Chondrocyte (in vitro differentiated cells): ENCODE measurements at places on chromosomes 7 and 10. TPM values are rescaled to one million over a fixed set of nuclear protein-coding genes. Genes with fewer than 3 reads are reported as not detected.

Gene ZNF239
- total RNA-seq, result 4.2 to 5.6 TPM (median 4.6 TPM) in 3 replicates

Gene ANKRD22
- total RNA-seq, result not detected in 3 replicates

Gene SLC25A28
- 26.4 to 46.7 TPM (median 31.9 TPM) in 3 replicates for total RNA-seq

Gene NT5C2
- total RNA-seq, result 73.5 to 81.0 TPM (median 78.7 TPM) in 3 replicates

Gene FUOM
- total RNA-seq, result 29.9 to 34.4 TPM (median 32.2 TPM) in 3 replicates

Gene SLC18A2
- not detected in 3 replicates for total RNA-seq

Gene CYP2C9
- 0.12 TPM in 1 of 3 replicates, not detected in the others for total RNA-seq

Gene CC2D2B
- total RNA-seq, result 0.30 to 0.54 TPM (median 0.51 TPM) in 3 replicates

DNA sequence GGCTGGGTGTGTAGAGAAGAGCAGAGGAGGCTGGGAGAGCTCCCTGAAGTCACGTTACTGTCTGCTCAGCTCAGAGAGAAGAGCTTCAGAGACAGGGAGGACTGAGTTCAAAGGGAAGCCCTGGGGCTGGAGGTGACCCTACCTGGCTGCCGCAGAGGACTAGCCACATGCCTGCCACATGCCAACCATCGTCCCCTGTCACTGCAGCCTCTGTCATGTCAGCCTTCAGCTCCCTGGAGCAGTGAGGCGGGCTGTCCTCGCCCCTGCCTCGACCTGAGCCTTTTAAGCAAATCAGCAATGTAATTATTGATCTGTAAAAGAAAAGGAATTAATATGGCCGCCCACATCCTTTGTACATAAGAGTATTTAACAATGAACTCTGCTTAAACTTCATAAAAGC, 89.3 kb upstream of the RET start:
- no peak overlapping the region for H3K4me3 ChIP-seq
- H3K27ac ChIP-seq, result no peak overlapping the region
- H3K4me1 ChIP-seq, result no peaks in the 10 kb centered on the region
- H3K36me3 ChIP-seq, result no peaks in the 10 kb centered on the region

GRCh38 chr7:137110535-137110934, 233.0 kb downstream of the PTN start:
- H3K27me3 ChIP-seq, result no peaks in the 10 kb centered on the region
- H3K36me3 ChIP-seq, result no peaks in the 10 kb centered on the region
- no peak overlapping the region for H3K4me3 ChIP-seq
- H3K27ac ChIP-seq, result no peak overlapping the region

DNA sequence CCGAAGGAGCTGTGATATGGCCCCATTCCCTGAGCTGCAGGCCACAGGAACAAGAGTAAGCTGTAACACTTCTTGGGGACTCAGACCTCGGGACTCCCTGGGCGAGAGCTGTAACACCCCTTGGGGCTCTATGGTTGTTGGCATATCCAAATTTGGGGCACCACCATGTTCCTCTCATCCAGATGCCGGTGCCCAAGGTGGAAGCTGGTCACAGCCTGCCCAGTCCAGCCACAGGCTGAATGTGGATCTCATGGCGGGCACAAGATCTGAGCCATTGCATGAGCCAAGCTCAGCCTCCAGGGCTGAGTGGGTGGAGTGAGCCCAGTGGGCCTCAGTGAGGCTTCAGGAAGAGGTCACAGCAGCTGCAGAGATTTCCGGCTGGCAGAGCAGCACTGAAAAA, 78.9 kb downstream of the TMEM106B start:
- H3K27ac ChIP-seq, result no peak overlapping the region
- H3K27me3 ChIP-seq, result peaks cover 2% of the 10 kb centered on the region
- no peaks in the 10 kb centered on the region for H3K36me3 ChIP-seq
- no peak for DNase-seq
- no peaks in the 10 kb centered on the region for H3K4me1 ChIP-seq

DNA sequence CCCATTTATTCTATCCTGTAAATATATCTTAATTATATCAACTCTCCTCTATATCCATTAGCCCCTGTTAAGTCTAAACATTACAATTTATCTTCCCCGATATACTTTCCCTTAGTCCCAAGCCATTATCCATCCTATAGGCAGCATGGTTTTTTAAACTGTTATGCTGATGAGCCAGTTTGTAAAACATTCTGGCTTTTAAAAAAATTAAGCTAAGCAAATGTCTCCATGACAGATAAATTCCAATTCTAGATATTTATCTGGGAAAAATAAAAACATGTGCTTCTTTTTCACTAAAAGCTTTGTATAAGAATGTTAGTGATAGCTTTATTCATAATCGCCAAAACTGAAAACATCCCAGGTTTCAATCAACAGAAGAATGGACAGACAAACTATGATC, 183.2 kb upstream of the GNAI1 start:
- no peaks in the 10 kb centered on the region for H3K4me1 ChIP-seq
- DNase-seq, result no peak
- H3K36me3 ChIP-seq, result no peaks in the 10 kb centered on the region
- no peak overlapping the region for H3K27ac ChIP-seq
- H3K27me3 ChIP-seq, result peaks cover 19% of the 10 kb centered on the region

GRCh38 chr7:129041142-129042085, 13.5 kb downstream of the TNPO3 start:
- H3K27ac ChIP-seq, result peak overlapping the region; percentile 55
- H3K4me1 ChIP-seq, result peaks cover 37% of the 10 kb centered on the region
- no peak overlapping the region for H3K4me3 ChIP-seq
- H3K36me3 ChIP-seq, result peaks cover 12% of the 10 kb centered on the region
- H3K27me3 ChIP-seq, result no peaks in the 10 kb centered on the region
- DNase-seq, result no peak

GRCh38 chr10:34195364-34196057, 619.6 kb downstream of the PARD3 start:
- peaks cover 20% of the 10 kb centered on the region for H3K4me1 ChIP-seq
- no peaks in the 10 kb centered on the region for H3K36me3 ChIP-seq
- DNase-seq, result no peak
- H3K4me3 ChIP-seq, result no peak overlapping the region

DNA sequence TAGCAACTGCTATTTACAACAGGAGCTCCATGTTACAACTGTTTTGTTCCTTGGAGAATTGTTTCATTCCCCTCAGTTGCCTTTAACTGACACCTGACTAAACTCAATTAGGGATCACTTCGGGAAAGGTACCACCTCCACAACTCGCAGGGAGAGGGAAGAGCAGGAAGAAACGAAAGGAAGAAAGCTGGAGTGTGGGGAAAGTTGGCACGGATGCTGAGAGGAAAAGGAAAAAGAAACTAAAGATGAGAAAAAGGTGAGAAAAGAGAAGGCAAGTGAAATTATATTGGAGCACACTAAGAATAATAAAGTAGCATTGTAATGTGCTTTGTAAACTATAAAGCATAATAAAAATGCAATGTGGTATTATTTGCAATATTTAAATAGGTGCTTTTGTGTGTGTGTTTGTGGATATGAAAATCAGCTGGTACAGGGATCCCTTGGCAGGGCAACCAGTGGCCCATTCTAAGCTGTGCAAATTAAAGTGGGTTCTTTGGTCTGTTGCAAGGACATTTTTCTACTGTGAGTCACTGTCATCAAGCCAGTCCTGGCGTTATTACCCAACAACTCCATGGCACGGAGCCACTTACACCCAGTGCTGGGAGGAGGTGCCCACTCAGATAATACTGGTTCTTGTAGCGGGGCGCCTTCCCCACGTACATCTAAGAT, 45.9 kb downstream of the HIPK2 start:
- H3K27ac ChIP-seq, result peak overlapping the region; percentile 98
- H3K4me3 ChIP-seq, result peak overlapping the region; percentile 57
- DNase-seq, result no peak
- H3K4me1 ChIP-seq, result peaks cover 88% of the 10 kb centered on the region
- no peaks in the 10 kb centered on the region for H3K27me3 ChIP-seq
- peaks cover 6% of the 10 kb centered on the region for H3K36me3 ChIP-seq

DNA sequence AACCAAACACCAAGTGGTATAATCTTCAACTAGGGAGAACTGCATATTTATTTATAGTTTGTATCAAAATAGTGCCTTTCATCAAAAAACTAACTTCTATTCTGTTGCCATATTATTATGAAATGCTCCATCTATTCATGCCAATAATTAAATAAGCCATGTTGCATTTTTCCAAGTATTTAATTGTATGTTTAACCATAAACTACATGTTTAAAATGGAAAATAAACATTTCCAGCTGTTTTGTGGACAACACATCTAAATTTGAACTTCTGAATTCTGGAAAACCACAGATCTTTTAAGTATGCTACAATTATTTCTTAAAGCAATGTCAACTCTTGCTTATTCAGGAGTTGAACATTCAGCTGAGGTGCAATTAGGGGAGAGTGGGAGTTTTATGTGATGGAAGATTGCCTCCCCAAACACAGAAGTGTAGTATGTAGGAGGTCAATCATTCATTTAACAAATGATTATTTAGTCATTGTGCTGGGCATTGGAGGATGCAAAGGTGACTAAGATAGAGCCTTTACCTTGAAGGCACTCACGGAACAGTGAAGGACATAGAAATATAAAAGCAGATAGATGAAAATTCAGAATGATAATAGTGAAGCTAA, 80.7 kb upstream of the PPP1R3C start:
- no peak overlapping the region for H3K4me3 ChIP-seq
- no peaks in the 10 kb centered on the region for H3K36me3 ChIP-seq
- H3K27ac ChIP-seq, result no peak overlapping the region
- H3K4me1 ChIP-seq, result peaks cover 25% of the 10 kb centered on the region

DNA sequence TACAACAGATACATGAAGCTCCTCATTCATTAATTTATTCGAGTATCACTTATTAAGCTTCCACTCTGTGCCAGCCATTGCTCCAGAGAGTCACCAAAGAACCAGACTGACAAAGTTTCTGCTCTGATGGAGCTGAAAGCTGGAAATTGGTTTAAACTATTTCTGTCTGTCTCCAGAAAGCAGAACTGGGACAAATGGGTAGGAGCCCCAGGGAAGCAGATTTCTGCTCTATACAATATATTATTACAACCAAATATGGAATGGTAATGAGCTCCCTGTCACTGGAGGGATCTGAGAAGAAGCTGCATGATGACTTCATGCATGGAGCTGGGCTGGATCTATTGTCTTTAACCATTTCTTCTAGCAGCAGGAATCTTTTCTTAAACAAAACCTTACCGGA, 165.4 kb upstream of the ADO start:
- DNase-seq, result no peak
- no peaks in the 10 kb centered on the region for H3K27me3 ChIP-seq
- no peaks in the 10 kb centered on the region for H3K36me3 ChIP-seq
- no peaks in the 10 kb centered on the region for H3K4me1 ChIP-seq

GRCh38 chr10:132788831-132789219, 2.9 kb upstream of the NKX6-2 start:
- no peak overlapping the region for H3K4me3 ChIP-seq
- no peaks in the 10 kb centered on the region for H3K4me1 ChIP-seq
- peaks cover 17% of the 10 kb centered on the region for H3K27me3 ChIP-seq
- no peaks in the 10 kb centered on the region for H3K36me3 ChIP-seq
- H3K27ac ChIP-seq, result no peak overlapping the region
- DNase-seq, result no peak

DNA sequence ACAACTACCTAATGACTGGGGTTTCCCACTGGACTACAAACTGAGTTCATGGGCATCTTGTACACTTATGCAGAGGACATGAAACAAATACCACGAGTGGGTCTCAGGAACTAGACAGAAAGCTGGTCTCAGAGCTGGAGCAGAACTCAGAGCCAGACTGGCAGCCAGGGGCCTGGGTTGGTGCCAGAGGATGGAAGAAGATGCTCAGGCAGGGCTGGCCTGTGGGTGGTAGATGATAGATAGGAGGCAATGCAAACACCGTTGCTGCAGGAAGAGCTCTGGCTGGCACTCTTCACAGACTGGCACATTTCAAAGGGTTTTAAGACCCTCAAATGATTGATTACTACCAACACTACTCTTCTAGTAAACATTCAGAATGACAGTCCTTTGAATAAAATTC, 28.8 kb downstream of the ENO4 start:
- peaks cover 3% of the 10 kb centered on the region for H3K27me3 ChIP-seq
- no peak overlapping the region for H3K4me3 ChIP-seq
- DNase-seq, result no peak
- no peaks in the 10 kb centered on the region for H3K4me1 ChIP-seq
- H3K27ac ChIP-seq, result no peak overlapping the region

- H3K27ac ChIP-seq, result peak overlapping the region; percentile 8
- H3K36me3 ChIP-seq, result no peaks in the 10 kb centered on the region
- H3K4me1 ChIP-seq, result peaks cover 77% of the 10 kb centered on the region
- H3K27me3 ChIP-seq, result no peaks in the 10 kb centered on the region
- DNase-seq, result no peak
Observed at GRCh38 chr10:60444494-60445064, 54.9 kb upstream of the ANK3 start.

- no peak overlapping the region for H3K4me3 ChIP-seq
- H3K27ac ChIP-seq, result peak overlapping the region; percentile 96
- peaks cover 11% of the 10 kb centered on the region for H3K36me3 ChIP-seq
Observed at GRCh38 chr7:92699560-92699959, 109.4 kb upstream of the FAM133B start.

DNA sequence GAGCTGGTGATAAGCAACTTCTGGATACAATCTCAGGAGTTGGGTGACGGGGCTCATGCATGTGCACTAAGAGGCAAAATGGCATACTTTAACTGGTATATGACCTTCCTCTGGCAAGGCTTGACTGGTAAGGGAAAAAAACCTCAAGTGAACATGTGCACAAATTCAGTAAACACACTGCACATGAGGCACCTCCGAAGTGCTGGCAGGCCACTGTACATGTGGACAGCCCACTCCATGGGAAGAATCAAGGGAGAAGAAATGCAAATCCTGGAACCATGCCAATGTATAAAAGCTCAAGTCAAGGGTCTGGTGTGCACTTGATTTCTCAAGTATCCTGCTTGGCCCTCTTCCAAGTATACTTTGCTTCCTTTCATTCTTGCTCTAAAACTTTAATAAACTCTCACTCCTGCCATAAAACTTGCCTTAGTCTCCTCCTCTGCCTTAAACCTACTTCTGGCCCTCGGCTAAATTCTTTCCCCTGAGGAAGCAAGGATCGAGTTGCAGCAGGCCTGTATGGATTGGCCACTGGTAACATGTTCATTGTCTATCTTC, 167.2 kb downstream of the RAMP3 start:
- no peak overlapping the region for H3K27ac ChIP-seq
- H3K36me3 ChIP-seq, result no peaks in the 10 kb centered on the region
- no peak for DNase-seq
- no peak overlapping the region for H3K4me3 ChIP-seq
- peaks cover 3% of the 10 kb centered on the region for H3K27me3 ChIP-seq

DNA sequence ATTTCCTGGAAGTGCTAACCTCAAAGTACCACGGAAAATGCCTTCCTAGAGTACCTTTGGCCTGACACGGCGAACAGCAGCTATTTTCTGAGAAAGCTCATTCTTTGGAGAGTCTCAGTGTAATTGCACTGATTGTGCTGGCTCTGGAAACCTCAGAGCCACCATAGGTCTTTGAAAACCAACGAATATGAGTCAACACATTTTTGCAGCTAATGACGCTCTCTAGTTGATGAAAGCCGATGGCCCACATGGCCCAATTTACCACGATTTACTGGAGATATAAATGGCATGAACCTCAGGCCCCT, 187.1 kb downstream of the ADARB2 start:
- no peaks in the 10 kb centered on the region for H3K36me3 ChIP-seq
- no peak for DNase-seq
- H3K27ac ChIP-seq, result no peak overlapping the region

- H3K4me3 ChIP-seq, result no peak overlapping the region
- DNase-seq, result no peak
- peaks cover 16% of the 10 kb centered on the region for H3K36me3 ChIP-seq
- H3K27me3 ChIP-seq, result no peaks in the 10 kb centered on the region
- H3K27ac ChIP-seq, result peak overlapping the region; percentile 58
- peaks cover 57% of the 10 kb centered on the region for H3K4me1 ChIP-seq
Observed at GRCh38 chr7:92729172-92729571, 107.2 kb downstream of the CDK6 start.
